ENCODE measurements at places on chromosomes 4 and X.
A peak's percentile ranks its signal among the peaks of the same experiment; 100 is the strongest.

DNA sequence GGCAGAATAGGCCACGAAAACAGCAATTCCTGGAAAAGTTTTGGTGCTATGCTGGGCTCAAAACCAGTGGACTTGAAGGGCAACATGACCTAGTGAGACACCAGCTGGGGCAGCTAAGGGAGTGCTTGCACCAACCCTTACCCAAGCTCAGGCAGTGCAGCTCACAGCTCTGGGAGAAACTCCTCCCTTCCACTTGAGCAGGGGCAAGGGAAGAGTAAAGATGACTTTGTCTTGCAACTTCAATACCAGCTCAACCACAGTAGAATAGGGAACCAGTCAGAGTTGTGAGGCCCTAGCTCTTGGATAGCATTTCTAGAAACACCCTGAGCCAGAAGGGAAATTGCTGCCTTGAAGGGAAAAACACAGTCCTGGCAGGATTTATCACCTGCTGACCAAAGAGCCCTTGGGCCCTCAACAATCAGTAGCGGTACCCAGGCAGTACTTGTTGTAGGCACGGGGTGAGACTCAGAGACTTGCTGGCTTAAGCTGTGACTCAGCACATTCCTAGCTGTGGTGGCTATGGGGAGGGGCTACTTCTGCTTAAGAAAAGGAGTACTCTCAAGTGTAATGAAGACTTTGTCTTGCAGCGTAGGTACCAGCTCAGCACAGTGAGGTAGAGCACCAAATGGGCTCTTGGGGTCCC is 19.7 kb upstream of the ABCG2 start:
- DNase-seq: no peak

DNA sequence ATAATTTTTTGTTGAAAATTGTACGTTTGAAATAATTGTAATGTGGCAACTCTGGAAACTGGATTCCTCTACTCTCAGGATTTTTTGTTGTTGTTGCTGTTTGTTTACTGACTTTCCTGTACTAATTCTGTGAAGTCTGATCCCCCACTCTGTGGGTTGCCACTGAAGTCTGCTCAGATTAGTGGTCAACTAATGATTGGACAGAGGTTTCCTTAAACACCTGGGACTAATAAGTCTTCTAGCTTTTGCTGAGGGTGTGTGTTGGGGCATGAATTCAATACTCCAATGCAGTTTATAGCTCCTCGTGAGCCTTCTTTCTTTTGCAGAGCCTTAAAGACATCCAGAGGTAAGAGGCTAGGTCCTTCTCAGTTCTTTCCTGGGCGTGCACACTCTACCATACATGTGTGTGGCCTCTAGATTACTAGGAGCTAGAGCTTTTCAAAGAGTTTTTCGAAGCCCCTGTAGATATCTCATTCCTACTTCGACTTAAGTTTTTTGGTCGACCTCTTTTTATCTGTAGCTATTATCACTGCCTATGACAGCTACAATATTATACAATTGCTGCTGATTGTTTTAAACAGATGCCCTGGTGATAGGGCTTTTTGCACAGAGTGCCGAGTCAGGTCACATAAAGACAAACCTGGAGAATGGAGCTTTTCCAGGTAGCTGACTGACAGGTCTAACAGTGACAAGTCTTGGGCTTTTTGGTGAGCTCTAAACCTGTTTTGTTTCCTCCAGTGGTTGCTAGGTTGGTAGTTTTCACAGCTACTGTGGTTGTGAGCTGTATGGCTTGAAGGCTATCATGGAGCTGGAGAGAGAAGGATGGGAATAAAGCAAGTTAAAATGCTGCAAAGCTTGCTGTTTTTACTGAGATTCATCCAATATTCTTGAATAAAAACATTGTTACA is 34.0 kb downstream of the BMP2K start:
- DNase-seq: no peak

DNA sequence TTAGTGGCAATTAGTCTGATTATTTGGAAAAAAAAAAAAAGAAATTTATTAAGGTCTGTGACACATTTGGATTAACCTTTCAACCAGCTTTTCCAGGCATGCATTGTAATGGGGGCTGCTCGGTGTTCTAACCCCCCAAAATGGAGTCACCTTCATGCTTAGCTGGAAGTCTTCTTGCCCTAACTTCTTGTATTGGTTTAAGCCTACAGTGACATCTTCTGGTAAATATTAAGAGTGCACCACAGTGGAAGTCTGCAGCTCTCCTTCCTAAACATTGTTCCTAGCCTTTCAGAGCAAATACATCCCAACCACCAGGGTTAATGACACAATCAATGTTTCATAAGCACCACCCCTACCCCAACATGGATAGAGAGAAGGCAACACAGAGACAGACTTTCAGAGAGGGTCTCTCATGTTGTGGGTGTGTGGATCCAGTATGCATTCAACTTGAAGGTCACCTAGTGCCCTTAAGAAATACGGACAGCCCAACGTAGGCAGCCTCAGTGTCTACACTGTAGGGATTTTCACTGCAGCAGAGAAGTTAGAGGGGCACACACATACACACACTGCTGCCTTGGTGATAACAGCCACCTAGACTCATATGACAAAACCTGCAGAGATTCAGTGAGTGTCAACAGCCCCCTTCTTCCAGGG is 142.9 kb upstream of the MBNL3 start:
- peak; percentile 26 for DNase-seq

- no peak for DNase-seq
Measured at GRCh38 chrX:149021159-149021558, 483.9 kb downstream of the IDS start.

- DNase-seq: no peak
Measured at GRCh38 chr4:6955261-6955911, 45.8 kb downstream of the TBC1D14 start.

GRCh38 chr4:189912170-189912569 is 28.5 kb upstream of the FRG1 start:
- no peak for DNase-seq
